ENCODE measurements at places on chromosomes 6 and 20.

DNA sequence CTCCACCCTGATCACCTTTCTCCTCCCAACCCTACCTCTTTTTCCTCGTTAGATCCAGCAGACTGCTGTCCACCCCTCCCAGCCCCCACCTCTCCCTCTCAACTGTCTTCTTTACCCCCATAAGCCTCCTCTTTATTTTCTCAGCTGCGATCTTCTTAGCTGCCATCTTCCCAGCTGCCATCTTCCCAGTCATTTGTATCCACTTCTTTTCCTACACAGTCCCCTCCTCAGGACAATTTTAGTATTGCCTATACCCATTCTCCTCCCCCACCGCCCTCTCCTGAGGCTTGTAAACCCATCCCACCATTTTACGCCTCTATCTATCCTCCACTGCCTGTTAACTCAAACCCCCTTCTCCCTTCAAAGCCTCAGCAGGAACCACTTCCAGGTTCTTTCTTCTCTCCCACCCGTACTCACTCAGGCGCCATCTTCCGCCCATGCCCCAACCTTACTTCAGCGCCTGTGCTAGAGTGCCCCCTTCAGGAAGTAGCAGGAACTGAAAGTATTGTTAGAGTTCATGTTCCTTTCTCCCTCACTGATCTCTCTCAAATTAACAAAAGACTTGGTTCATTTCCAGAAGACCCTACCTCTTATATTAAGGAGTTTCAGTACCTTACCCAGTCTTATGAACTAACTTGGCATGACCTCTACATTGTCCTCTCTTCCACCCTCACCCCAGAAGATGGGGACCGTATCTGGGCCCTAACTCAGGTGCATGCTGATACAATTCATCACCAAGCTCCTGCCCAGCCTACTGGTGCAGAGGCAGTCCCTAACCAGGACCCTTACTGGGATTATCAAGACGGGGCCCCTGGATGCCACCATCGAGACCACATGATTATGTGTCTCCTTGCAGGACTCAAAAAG is 236.0 kb downstream of the ADGRG6 start:
- no peak for DNase-seq
- H3K4me3 ChIP-seq = no peak overlapping the region
- no peaks in the 10 kb centered on the region for H3K36me3 ChIP-seq
- H3K27ac ChIP-seq = no peak overlapping the region
- H3K27me3 ChIP-seq = no peaks in the 10 kb centered on the region
- H3K4me1 ChIP-seq = no peaks in the 10 kb centered on the region

GRCh38 chr6:25965058-25965457 is 2.5 kb downstream of the TRIM38 start:
- peak overlapping the region; percentile 86 for H3K4me3 ChIP-seq
- no peaks in the 10 kb centered on the region for H3K27me3 ChIP-seq
- no peak for DNase-seq
- H3K27ac ChIP-seq = no peak overlapping the region
- H3K4me1 ChIP-seq = peaks cover 86% of the 10 kb centered on the region

GRCh38 chr20:53681352-53682212 is 87.9 kb upstream of the ZNF217 start:
- H3K4me1 ChIP-seq = peaks cover 35% of the 10 kb centered on the region
- no peak overlapping the region for H3K27ac ChIP-seq
- no peak for DNase-seq
- H3K27me3 ChIP-seq = no peaks in the 10 kb centered on the region
- no peaks in the 10 kb centered on the region for H3K36me3 ChIP-seq

DNA sequence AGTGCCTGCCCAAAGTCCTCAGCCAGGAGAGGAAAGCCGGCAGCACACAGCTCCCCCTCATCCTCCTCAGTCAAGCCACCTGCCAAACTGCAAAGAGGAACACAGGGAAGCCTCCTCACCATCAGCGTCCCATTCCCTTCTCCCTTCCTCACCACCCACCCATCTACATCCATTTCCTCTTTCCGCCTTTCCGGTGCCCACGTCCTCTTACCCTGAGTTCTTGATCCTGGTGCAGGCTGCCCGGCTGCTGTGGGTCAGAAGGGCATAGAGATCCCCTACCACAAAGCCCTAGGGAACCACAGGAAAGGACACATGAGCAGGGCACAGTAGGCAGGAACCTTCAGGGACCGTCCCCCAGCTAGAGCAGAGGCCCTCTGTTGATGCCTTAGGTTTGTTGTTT is 6.0 kb downstream of the GNMT start:
- H3K27ac ChIP-seq = no peak overlapping the region
- H3K4me1 ChIP-seq = peaks cover 11% of the 10 kb centered on the region
- H3K27me3 ChIP-seq = no peaks in the 10 kb centered on the region
- DNase-seq = no peak

DNA sequence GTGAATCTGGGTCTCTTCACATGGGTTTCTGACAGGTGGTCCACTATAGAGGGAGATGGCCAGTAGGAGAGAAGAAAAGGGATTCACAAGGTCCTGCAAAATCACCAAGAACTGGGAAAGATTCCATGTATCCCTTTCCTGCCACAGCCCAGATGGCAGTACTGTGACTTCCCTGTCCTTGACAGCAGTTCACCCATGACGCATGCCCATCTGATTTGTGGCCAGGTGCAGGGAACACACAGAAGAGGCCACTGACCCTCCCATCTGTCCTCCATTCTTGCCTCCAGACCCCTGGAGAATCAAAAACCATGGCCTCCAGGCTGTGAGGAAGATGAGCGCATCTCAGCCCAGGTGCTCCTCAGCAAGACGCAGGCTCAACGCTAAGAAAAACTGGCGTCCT is 183.1 kb upstream of the RREB1 start:
- no peaks in the 10 kb centered on the region for H3K36me3 ChIP-seq
- H3K27ac ChIP-seq = no peak overlapping the region
- no peak for DNase-seq
- peaks cover 24% of the 10 kb centered on the region for H3K27me3 ChIP-seq

DNA sequence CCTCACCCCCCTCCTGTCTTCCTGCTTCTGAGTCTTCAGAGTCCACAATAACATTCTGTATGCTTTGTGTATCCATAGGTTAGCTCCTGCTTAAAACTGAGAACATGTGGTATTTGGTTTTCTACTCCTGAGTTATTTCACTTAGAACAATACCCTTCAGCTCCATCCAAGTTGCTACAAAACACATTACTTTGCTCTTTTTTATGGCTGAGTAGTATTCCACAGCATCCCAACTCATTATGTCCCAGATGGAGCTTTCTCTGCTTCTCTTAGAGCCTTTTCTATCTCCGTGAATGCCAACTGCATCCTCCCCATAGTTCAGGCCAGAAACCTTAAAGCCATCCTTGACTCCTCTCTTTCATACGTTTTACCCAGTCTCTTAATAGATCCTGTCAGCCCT is 55.8 kb downstream of the STMND1 start:
- DNase-seq = no peak
- no peaks in the 10 kb centered on the region for H3K36me3 ChIP-seq
- H3K27ac ChIP-seq = no peak overlapping the region
- no peaks in the 10 kb centered on the region for H3K4me1 ChIP-seq
- H3K27me3 ChIP-seq = no peaks in the 10 kb centered on the region

Measured in activated T-helper 1 cell treated with anti-CD3 and anti-CD28 coated beads, Interleukin-12 subunit alpha, Interleukin-12 subunit beta, Interleukin-2, Interleukin-4 antibody, amounts not matched to agents 30 ng/mL and 10 ng/mL and 1 ng/mL, durations not matched to agents 14 hours and 24 hours and 36 hours (primary cell).